ENCODE measurements at places on chromosomes 2 and 18.

DNA sequence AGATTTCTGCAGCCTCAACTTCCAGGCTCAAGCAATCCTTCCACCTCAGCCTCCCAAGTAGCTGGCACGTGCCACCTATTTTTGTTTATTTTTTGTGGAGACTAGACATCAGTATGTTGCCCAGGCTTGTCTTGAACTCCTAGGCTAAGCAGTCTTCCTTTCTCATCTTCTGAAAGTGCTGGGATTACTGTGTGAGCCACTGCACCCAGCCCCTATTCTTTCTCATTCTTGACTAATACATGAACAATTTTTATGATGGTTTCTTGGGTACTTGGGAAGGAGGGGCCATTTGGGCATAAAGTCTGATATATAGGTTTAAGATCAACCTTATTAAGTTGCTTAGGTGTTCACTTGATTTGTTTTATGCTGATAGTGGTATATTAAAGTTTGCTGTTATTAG is 26.2 kb downstream of the EPC2 start:
- no peak for DNase-seq

DNA sequence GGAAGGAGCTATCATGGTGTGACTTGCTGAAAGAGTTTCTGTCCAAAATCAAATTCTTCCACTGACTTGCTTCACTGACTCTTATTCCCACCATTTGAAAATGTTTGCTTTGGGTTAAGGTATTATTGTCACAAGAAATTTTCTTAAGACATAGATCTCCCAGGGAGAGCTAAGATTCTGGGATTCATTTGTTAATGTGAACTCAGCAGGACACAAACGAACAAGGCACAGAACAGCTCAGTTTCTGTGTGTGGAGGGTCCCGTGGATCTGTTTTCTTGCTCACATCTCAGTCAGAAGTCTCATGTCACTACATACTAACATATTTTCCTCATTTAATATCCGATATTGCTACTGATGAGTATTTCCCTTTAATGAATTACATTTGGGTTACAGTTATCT is 8.2 kb upstream of the HNRNPA3 start:
- no peak for DNase-seq

- no peak for DNase-seq
Measured at GRCh38 chr2:14647714-14648113, 15.2 kb downstream of the LRATD1 start.

DNA sequence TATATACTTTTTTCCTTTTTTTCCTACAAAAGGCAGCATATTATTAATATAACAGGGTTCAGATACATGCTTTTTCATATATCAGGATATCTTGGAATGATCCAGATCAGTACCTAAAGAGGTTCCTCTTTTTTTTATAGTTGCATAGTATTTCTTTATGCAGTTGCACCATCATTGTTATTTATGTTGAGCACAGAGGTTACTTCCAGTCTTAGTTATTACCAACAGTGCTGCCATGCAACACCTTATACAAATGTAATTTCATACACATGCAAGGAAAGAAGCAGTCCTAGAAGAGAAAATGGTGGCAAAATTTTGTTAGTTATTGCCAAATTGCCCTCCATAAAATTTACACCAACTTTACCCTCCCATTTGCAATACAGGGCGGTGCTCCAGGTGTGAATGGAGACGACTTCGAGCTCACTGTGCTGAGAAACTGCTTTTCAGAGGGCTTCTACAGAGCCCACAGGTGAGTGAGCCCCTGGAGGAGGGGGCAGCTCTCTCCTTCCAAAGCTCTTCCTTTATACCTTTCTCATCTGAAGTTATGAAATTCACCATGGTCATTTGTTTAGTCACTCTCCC is 30.0 kb upstream of the KCMF1 start:
- no peak for DNase-seq

DNA sequence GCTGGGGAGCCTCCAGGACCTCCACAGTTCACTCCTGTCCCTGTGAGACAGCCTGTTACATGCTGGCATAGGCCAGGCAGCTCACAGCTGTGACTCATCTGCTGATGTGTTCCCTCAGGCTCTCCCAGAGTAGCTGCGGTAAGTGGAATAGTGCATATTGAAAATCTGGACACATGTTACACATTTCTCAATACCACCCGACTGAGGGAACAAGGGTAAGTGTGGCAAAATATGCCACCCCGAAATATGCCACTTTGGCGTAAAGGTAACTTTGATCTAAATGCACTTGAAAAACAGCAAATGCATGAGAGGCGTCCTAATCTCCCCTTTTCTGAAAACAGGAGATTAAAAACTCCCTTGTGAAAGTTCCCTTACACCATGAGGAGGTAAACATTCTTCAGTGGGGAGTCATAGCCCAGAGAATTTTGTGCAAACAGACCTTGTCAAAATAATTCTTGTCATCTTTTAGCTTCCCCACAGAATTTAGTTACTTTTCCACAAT is 557.9 kb downstream of the CCDC85A start:
- DNase-seq, result no peak

DNA sequence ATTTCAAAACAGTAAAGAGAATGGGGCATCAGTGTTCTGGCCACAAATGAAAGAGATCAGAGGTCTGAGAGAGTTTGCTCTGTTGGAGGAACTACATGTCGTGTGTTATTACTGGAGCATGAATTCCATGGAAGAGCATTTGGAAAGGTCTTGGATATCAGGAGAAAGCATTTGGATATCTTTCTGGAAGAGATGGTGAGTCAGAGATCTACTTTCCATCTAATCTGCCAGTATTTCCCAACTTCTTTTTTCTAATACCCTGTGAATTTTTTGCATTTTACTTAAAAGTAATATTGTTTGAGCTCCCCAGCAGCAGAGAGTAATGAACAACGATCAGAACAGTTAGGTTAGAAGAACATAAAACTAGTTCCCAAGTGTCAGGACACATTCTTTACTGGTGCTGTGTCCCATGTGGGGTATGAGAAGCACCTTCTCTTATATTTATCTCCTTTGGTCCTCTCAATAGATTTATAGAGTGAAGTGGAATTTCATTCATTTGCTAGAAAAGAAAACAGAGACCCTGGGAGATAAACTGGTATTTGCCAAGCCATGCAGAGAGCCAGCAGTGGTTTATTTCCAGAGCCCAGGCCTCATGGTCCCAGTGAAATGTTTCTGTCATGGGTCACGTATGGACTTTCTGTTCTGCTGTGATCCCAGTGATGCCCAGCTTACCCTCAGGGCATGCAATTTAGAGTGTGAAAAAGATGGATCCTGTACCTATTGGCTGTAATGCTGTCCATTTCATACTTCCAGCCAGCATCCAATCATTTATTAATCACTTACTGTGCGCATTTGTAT is 130.8 kb upstream of the NT5C1B start:
- DNase-seq, result no peak

DNA sequence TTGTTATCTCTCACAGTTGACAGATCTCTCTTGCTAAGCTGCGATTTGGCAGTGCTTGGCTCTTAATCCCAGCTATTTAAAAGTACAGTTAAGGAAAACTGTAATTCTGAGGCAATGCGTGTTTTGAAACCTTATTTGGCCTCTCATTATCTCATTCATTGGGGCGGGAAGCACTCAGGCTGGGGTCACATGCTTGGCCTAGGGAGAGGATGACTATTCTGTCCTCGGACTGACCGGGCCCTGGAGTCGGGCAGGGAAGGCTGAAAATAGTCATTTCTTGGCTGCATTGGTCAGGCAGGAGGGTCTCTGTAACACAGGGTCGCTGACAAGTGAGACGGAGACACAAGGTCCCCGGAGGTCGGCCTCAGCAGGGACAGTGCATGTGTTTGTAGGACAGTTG is 20.2 kb upstream of the EMILIN2 start:
- DNase-seq, result no peak

DNA sequence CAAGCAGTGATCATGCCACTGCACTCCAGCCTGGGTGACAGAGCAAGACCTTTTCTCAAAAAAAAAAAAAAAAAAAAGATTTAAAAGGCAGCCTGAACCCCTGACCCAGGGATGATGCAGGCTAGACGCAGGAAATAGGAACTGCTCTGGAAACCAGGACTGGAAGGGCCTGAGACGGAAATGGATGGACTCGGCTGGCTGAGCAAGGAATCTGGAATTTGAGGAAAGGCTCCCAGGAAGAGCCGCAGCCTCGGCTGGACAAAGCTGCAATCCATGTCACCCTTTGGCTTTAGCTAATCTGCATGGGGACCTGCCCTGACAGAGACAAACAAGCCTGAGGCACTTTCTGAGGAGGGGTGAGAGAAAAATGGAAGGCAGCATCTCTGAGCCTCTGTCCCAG is 55.0 kb upstream of the DAPL1 start:
- no peak for DNase-seq

GRCh38 chr2:39437522-39438296 is 624 bp upstream of the MAP4K3 start:
- no peak for DNase-seq

- DNase-seq, result no peak
Measured at GRCh38 chr2:64085936-64086335, 58.3 kb downstream of the PELI1 start.

DNA sequence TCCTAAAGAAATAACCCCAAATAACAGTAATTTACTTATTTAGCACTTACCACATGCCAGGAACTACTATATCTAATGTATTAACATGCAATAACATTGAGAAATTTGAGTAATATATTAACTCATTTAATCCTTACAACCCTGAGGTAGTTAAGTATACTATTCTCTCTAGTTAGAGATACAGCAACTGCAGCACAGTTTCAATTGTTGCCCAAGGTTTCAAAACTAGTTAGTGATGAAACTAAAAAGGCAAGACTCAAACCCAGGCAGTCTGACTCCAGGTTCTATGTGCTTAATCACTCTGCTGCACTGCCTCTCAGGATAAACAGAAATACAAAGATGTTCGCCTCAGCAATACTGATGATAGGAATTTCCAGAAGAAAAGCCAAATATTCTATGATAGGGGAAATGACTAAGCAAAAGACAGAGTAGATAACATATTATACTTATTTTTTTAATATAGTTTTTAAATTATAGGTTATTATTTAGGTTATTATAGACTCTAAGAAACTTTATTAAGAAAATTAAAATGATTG is 88.0 kb downstream of the SS18 start:
- no peak for DNase-seq

- no peak for DNase-seq
Measured at GRCh38 chr2:242024751-242025355, 155.3 kb downstream of the RTP5 start.

DNA sequence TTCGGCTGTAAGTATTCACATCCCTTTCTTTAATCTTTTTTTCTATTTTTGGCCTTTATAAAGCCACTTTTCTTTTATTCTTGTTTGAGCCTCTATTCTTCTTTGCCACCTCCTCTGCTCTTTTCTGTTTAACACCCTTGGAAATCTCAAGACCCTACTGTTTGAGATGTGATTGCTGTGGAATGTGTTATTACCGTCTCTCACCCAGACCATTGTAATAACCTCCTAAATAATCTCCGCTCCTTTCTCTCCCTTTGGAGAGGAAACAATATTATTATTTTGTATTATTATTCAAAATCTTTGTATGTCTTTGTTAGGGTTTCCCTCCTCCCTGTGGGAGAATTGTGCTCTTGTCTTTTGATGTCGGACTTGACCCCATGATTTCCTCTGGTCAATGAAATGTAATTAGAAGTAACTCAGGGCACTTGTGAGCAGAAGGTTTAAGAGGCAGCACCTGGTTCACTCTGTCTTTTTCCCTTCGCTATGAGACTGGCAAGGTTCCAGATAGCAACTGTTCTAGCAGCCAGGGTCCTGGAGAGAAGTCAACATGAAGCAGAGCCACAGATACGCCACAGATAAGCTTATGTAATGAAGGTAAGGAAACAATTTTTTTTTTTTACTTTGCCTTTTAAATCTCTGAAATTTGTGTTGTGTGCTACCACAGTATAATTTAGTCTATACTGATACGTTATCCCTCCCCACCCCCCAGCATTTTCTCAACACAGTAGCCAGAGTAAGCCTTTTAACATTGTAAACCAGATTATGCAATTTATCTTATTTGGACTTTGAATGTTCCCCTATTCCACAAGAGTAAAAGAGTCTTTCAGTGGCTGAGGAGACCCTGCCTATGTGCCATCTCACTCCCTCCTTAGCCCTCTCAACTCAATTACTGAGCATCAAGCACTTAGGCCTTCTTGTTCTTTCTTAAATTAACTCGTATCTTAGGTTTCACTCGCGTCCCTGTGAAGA is 601.2 kb upstream of the ZNF804A start:
- no peak for DNase-seq

DNA sequence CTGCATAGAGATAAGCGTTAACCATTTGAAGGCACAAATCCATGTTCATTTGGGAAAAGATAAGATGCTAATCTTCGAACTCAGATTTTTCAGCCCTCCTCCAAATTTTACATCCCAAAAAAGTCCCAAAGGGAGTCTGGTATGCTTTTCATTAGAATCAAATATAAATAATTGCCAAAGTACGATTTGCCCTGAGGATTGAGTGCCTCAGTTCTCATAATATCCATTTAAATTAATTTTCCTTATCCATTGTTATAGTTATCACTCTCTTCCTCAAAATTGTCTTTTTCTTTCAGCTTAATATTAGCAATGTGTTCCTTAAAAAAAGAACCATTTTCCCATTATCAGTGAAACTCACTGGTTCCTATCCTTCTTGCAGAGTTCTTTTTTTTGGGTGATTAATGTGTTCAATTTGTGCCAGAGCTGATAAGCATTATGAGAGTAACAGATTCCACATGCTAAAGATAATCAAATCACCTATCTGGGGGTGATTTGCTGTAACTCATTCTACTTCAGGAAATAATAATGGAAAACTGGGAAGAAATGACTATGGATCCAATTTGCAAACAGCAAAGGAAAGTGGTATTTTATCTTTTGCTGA is 686 bp downstream of the HNMT start:
- DNase-seq, result no peak

DNA sequence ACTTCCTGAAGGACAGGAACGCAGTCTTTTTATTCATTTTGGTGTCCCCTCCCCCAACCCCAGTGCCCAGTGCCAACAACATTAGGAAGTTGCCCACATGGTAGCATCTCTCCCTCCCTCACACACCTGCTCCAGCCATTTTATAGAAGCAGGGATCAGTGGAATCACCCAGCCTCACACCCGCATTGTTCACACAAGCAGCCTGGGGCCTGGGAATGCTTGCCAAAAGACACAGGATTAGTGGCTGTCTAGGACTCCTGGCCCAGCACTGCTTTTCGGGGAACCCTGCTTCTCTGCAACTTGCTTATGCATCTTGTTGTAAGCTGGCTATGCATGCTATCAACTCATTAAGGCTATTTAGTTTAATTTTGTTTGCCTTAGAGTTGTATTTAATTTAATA is 17.9 kb downstream of the TMEM37 start:
- no peak for DNase-seq

- no peak for DNase-seq
Measured at GRCh38 chr18:27879540-27879939, 297.4 kb downstream of the CDH2 start.

- no peak for DNase-seq
Measured at GRCh38 chr2:42117182-42117579, 52.0 kb upstream of the EML4 start.

GRCh38 chr2:74083750-74084149 is 64.0 kb downstream of the BOLA3 start:
- DNase-seq, result no peak

DNA sequence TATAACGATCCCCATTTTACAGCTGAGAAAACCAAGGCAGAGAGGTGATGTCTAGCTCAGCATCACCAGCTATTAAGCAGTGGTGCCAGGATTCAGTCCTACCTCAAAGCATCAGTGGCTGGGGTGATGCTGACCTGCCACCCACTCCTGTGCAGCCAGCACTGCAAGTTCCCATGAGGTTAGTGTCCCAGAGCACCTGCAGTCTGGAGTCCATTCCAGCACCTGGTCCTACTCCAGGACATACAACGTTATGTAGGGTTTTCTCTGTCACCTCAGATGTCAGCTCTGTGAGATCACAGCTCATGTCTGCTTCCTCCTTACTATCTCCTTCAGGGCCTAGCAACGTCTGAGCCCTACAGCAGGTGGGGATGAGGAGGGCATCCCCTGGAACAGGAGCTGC is 328.0 kb upstream of the HS6ST1 start:
- DNase-seq, result no peak

Data from activated T-helper 1 cell treated with anti-CD3 and anti-CD28 coated beads, Interleukin-2, amount 50 U/mL, for 16 hours (primary cell).